ENCODE measurements at places on chromosomes 7 and 10. TPM values are rescaled to one million over a fixed set of nuclear protein-coding genes. Genes with fewer than 3 reads are reported as not detected.

Gene KIAA1217
- total RNA-seq: 61.4 TPM

Gene MCU
- total RNA-seq: 36.2 TPM

Gene IMMP2L
- total RNA-seq: 19.1 TPM

Gene RELN
- 144 TPM for total RNA-seq

Gene EFCAB10
- total RNA-seq: 0.99 TPM

Gene CHST12
- total RNA-seq: 16.9 TPM
